ENCODE measurements at places on chromosomes 11 and 22.

DNA sequence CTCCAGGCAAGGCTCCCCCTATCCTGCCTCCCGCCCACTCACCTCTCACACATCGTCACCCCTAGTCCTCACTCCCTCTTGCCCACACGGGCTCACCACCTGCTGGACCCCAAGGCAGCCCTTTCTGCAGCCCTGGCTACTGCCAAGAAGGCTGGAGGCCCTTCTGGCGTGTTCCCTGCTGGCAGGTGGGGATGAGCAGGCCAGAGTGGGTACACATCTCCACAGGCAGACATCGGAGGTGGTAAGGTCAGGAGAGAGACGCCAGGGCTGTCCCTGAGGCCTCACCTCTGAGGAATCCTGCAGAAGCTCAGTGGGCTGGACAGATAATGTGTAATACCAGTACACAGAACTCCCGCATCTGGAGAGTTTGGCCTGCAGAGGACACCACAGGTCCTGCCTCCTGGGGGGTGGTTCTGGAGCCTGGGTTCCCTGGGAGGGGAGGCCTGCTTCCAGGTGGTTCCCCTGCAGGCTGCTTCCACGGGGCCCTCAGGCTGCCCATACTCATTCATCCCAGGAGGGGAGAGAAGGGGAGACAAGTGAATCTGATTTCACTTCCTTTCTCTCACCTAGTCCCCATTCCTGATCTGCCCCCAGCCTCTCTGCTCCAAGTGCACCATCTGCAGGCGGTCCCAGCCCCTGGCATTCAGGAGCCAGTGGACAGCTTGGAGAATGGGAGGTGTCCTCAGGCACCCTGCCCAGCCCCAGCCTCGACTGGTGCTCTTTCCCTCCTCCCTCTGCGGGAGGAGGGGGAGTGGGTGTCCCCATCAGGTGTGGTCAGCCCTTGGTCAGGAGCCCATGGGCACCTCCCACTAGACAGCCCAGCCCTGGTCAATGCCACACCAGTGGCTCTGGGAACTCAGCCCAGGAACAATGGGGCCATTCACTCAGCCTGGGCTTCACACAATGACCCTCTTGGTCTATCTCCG lies 6.1 kb upstream of the CHST1 start:
- DNase-seq, result peak; percentile 58

GRCh38 chr22:37674248-37674647 lies 1.2 kb upstream of the LGALS1 start:
- DNase-seq, result no peak

- no peak for DNase-seq
Measured at GRCh38 chr22:19747551-19747950, 13.0 kb upstream of the TBX1 start.

DNA sequence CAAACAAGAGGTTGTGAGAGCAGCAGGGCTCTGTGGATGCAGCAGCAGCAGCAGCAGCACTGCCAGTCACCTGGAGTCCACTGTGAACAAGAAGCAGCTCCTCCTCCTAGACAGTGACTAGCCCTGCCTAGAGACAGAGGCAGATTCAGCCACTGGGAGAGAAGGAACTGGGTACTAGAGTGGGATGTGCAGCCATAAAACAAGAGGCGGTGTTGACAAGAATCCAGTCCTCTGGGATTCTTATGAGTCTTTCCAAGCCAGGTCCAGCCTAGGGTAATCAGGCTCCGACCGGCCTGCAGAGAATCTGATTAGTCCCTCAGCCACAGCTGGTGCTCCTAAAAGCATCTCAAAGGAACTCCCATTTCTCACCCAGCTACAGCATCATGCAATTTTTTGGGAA lies 83.9 kb upstream of the USP47 start:
- DNase-seq, result no peak

DNA sequence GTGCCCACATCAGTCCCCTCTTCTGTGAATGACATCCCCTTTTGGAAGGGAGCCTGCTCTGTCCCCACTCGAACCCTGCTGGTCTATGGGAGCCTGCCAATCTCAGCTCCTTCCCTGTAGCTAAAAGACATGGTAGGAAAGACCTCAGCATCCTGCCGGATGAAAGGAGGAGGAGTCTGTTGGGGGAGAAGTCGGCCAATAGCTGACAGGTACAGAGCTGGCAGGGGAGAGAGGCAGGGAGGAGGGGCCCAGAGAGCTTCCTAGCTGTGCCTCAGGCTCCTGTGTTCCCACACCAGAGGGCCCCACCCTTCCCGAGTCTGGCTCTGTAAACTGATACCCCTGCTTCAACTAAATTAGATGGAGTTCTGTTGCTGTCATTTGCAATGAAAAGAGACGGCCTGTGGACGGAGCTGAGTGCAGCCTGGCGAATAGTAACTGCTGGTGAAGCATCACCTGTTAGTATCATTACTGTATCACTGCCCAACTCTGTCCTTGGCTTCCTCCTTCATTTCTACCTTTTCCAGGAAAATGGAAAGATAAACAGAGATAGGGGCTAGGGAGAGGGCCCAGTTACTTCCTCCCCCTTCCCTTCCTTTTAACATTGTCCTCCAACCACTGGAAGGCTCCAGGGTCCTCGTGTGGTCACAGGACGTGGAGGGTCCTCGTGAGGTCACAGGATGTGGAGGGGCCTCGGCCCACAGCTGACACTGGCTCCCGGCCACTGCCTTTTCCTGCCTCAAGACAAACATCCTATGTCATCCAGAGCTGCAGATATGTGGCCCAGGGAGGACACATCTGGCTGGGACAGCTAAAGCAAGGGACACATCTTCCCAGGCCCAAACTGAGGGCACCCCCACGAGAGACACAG lies 15.1 kb downstream of the FXYD6 start:
- DNase-seq, result no peak

DNA sequence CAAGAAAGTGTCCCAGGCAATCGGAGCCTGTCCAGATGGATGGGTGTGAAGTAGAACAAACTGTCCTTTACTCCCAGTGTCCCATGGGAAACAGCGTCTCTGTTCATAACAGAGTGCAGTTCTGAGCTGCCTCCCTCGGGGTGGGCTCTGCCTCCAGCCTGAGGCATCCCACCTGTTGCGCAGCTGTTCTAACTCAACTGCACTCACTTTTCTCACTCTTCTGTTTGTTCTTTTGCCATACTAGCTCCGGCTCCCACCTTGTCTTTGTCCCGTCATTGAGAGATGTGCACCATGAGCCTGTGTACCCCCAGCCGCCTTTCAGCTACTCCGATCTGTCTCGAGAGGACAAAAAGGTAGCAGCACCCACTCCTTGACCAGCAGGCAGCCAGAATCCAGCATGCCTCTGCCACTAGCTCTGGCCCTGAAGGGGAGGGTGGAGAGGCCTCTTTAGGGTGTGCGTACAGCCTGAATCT lies 20.7 kb upstream of the CDC42EP2 start:
- peak; percentile 50 for DNase-seq

GRCh38 chr11:69355346-69355940 lies 61.5 kb downstream of the MYEOV start:
- DNase-seq, result peak; percentile 3

DNA sequence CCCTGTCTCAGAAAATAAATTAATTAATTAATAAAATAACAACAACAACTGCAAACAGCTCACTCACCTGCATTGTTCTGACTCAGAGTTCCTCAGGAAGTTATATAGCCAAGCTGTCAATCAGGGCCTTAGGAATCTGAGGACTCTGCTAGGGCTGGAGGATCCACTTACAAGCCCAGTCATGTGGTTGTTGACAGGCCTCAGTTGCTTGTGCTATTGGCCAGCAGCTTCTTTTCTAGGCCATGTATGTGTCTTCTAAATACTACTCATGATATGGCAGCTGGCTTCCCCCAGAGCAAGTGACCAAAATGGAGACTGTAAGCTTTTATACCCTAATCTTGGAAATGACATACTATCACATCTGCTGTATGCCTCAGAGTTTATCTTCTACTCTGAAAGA lies 20.8 kb upstream of the ATP5MG start:
- no peak for DNase-seq

DNA sequence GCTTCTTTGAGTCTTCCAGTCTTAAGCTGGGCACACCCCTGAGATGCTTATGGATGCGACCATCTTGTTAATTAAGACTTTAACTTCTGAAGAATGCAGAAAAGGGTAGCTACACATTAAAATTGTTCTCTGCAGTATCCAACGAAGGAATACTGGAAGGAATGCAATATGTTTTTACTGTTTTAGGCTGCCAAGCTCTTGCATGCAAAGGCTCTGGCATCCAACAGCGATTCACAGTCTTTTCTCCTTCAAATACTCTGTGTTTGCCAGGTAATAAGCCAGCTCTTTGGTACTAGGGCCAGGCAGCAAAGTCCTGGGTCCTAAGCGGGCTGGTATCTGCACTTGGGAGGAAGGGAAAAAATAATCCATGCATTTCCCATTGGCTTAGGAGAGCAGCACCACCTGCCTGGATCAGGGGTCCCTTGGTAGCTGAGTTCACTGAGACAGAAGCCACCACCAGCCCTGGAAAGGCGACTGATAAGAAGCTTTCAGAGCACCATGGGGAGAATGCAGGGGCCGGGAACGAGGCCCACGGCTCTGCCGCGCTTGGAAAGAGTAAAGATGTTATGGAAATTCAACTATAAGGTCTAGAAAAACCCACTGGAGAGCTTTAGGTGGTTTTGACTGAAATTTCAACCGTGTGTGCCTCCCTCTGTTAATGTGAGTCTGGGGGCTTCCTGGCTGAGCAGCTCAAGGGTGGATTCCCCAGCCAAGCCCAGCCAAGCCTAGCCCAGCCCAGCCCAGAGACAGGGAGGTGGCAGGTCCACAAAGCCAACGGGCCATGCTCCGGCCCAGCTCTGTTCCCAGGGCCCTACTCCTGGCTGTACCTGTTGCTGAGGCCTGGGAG lies 67.0 kb upstream of the CCND1 start:
- DNase-seq, result no peak

Measured in mucosa of gallbladder (tissue), 1 donor.